ENCODE measurements at places on chromosomes 7 and 10. TPM values are rescaled to one million over a fixed set of nuclear protein-coding genes. Genes with fewer than 3 reads are reported as not detected.

SPOCK2 gene
- polyA plus RNA-seq: 79.5 TPM

EPDR1 gene
- polyA plus RNA-seq: not detected

GLRX3 gene
- 26.1 TPM for polyA plus RNA-seq

CDC14C gene
- not detected for polyA plus RNA-seq

KAZALD1 gene
- 0.37 TPM for polyA plus RNA-seq

CPA4 gene
- not detected for polyA plus RNA-seq

NRCAM gene
- 0.75 TPM for polyA plus RNA-seq

PDE1C gene
- polyA plus RNA-seq: not detected

SPDYE6 gene
- not detected for polyA plus RNA-seq

PKD2L1 gene
- polyA plus RNA-seq: 0.48 TPM

FOXL3 gene
- not detected for polyA plus RNA-seq

STEAP1B gene
- polyA plus RNA-seq: 26.8 TPM

MRM2 gene
- polyA plus RNA-seq: 9.6 TPM

CALML3 gene
- polyA plus RNA-seq: not detected

CFAP46 gene
- polyA plus RNA-seq: 0.35 TPM

EPC1 gene
- polyA plus RNA-seq: 308 TPM

ABCC2 gene
- 6.9 TPM for polyA plus RNA-seq

OLAH gene
- polyA plus RNA-seq: not detected

AP5Z1 gene
- 102 TPM for polyA plus RNA-seq

CLIP2 gene
- polyA plus RNA-seq: 5.7 TPM

KIFBP gene
- polyA plus RNA-seq: 4.1 TPM

ATRNL1 gene
- 0.36 TPM for polyA plus RNA-seq

MSMB gene
- not detected for polyA plus RNA-seq

TMEM184A gene
- not detected for polyA plus RNA-seq

TRIM4 gene
- polyA plus RNA-seq: 15.1 TPM

GOT1 gene
- 5.8 TPM for polyA plus RNA-seq

JAZF1 gene
- 14.0 TPM for polyA plus RNA-seq

PLAU gene
- polyA plus RNA-seq: 0.04 TPM

MKI67 gene
- polyA plus RNA-seq: 0.82 TPM

Measured in B cell (primary cell).